ENCODE measurements at places on chromosomes 11 and 22.
A peak's percentile ranks its signal among the peaks of the same experiment; 100 is the strongest.

DNA sequence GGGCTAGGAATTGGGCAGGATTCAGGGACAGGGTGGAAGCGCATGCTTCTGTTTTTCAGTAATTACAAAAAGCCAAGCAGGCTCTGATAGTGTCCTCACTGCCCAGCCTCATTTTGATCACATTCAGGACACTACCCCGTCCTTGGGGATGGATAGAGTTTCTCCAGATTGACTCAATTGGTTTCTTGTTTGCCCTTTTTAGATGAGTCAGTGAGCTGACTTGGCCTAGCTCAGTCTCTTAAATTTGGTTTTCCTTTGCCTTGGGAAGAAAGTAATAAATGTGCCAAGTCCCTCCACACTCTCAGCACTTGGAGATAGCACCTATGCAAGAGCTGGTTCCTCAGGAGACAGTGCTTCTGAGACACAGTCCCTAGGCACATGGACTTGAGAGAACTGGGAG, 25.5 kb downstream of the DKK3 start:
- DNase-seq, result no peak

DNA sequence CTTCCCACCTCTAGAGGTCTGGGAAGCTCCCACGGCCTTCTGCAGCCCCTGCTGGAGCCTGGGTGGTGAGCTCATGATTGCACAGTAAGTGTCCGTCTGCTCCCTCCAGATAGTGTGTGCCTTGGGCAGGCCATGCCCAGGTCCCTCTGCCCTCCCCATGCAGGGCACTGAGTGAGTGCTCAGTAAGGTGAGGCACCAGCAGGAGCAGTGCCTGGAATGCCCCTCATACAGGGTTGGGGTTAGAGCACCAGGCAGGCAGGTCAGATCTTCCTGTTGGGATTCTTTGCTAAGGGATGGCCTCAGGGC, 50.3 kb downstream of the NAT10 start:
- no peak for DNase-seq

- DNase-seq, result no peak
Measured at GRCh38 chr22:30810105-30810504, 115.4 kb downstream of the OSBP2 start.

- DNase-seq, result no peak
Measured at GRCh38 chr11:41320653-41321052, 138.8 kb downstream of the LRRC4C start.

DNA sequence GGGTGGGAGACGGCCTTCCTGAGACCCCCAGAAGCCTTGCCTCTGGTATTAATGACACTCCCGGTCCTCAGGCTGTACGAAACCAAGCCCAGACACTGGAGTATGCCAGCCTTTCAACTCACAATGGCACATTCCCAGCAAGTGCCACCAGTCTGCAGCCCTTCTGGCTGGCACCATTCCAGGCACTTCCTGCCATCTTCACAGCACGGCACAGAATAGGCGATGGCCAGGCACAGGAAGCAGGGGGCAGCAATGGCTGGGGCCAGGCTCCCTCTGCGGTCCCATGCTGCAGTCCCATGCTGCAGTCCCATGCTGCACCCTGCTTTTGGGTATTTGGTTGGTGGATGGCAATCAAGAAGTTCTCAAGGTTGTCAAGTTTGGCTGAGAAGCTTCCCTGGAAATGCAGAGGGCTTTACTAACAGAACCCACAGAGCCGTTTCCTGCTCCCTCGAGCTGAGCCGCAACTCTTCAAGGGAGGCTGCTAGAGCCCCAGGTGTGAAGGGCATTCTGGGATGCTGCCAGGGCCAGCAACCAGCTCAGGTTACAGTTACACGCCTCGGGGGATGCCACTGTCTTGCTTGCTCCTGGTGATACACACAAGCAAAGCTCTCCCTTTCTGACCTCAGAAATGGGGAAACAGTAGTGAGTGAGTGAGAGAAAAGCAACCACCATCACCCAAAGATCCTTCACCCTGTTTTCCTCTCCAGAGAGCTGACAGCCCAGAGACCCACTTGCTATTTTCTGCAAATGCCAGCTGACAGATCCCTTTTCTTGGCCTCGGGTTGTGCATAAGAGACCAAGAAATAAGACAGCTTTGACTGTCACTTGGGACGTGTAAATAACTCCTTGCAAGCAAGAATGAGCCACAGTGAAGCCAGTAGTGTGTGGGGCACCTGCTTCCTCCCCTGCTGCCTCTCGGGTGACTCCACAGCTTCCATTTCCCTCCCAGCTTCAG, 23.9 kb downstream of the LRFN4 start:
- DNase-seq, result no peak

GRCh38 chr11:115502636-115503082, 1.6 kb downstream of the CADM1 start:
- DNase-seq, result peak; percentile 6

- peak; percentile 46 for DNase-seq
Measured at GRCh38 chr11:123407130-123407995, 22.7 kb upstream of the GRAMD1B start.

DNA sequence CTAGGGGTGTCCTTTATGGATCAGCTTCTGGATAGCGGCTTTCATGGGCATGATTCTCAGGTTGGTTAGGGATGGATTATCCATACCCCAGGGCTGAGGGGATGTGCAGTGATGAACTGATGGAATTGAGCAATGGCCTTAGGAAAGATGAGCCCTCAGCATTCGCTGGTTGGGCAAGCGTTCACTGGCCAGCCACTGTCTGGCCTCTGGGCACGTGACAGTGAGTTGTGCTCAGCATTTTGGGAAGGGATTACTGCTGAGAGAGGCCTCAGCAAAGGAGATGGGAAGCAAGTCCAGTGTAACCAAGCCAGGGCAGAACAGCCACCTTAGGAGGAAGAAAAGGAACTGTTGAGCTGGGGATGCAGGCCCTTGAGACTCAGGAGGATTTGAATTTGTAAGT, 17.4 kb downstream of the UBASH3B start:
- no peak for DNase-seq

- peak; percentile 77 for DNase-seq
Measured at GRCh38 chr22:31346255-31346732, at the start of gene PATZ1. Gene PATZ1 (minus strand): TSS chr22:31346346. CDS start chr22:31345602, 744 bp downstream.

GRCh38 chr22:27776650-27776958, 25.0 kb downstream of the MN1 start:
- DNase-seq, result no peak
